ENCODE measurements at places on chromosomes 2 and 18.
A peak's percentile ranks its signal among the peaks of the same experiment; 100 is the strongest.

GRCh38 chr2:193847991-193848390, 1653.3 kb upstream of the TMEFF2 start:
- no peak for DNase-seq

DNA sequence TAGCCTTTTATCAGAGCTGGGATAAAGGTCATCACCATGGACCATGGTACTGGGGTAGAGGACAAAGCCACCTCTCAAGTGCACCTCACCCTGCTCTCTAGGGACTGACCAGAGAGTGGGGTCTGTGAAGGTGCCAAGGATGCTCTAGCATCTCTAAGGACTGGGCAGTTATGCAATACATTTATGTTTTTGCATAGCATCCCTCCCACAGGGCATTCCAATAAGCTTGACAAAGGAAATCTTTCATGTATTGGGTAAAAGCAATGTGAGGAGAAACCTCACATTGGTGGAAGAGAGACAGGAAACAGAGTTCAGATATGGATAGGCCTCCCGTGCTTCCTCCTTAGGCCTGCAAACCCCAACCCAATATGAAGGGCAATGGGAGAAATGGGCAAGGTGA, 31.6 kb downstream of the STK39 start:
- DNase-seq = no peak

GRCh38 chr18:46338766-46339165, 234.6 kb downstream of the HAUS1 start:
- no peak for DNase-seq

DNA sequence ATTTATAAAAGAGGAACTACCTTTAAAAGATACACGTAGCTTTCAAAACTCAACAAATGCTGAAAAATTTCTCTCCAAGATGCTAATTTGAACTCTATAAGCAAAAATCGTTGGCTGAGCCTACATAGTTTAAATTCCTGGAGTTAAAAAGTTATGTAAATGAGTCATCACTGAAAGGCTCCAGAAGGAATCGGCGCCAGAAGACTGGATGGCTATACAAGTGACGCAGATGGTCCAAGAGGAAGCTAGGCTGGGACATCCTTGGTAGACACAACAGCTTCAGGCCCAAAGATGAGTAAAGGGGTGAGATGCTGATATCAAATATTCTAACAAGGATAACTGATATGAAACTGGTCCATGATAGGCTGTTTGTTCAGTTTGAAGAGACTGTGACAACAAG, 22.8 kb upstream of the DNAH6 start:
- no peak for DNase-seq

- peak; percentile 35 for DNase-seq
These were observed 1044.4 kb upstream of the CNTNAP5 start for GRCh38 chr2:122980671-122981070.

- DNase-seq = no peak
These were observed 7.7 kb downstream of the SGO2 start for GRCh38 chr2:200533754-200534153.

GRCh38 chr2:234835738-234836137, 116.1 kb upstream of the SH3BP4 start:
- no peak for DNase-seq

GRCh38 chr2:166700079-166700478, 188.2 kb upstream of the XIRP2 start:
- no peak for DNase-seq

DNA sequence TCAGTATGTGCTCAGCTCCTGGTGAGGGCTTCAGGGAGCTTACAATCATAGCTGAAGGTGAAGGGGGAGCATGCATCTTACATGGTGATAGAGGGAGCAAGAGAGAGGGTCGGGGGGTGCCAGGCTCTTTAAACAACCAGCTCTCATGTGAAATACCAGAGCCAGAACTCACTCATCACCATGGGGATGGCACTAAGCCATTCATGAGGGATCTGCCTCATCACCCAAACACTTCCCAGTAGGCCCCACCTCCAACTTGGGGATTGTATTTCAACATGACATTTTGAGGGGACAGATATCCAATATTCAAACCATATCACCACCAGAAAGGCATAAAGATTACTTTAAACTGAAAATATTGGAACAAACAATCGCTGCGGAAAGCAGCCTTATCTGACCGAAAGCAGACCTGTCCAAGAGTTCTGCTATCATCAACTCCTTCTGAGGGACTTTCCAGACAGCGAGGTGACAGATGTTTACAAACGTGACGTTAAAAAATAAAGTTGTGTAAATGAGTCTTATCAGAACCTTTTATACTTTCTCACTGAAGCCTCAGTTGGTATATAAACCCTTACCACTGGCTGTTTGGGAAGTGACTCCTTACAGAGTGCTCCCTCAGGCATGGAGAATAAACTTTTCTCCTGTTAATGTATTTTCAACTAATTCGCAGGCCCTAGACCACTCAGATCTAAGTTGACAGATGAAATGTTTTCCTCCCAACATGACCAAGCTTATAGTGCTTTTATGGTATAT, 35.5 kb upstream of the PTH2R start:
- DNase-seq = no peak

DNA sequence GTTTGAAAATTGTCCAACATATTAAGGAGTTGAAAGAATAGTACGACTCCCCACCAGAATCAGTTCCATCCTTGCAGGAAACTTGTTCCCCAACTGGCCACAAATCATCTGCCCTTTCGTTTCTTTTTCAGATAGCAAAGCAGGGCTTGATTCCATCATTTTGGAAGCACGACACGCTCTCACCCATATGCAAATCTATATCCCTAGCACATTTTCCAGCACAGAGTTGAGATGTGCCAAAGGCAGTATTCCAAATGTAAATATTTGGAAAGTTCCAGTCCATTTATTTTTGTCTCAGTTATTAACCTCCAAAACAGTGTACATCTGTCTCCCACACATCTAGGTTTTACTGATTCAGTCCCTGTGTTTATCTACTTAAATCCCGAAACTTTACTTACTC, 128.8 kb upstream of the BCL2L11 start:
- no peak for DNase-seq

DNA sequence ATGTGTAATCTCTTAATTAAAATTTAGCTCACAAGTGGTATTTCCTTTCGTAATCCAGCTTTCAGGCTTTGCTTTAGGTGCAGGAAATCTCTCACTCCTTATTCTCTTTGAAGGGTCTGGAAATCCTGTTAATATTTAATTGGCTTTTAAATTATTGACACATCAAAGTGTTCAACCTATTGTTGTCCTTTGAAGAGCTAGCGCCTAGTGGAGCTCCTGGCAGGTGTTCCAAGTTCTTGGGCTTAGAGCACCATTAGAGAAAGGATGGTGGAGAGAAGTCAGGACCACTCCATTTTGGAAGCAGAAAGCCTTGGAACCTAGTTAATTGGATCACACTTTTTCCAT, 92.4 kb downstream of the CABLES1 start:
- DNase-seq = peak; percentile 85

DNA sequence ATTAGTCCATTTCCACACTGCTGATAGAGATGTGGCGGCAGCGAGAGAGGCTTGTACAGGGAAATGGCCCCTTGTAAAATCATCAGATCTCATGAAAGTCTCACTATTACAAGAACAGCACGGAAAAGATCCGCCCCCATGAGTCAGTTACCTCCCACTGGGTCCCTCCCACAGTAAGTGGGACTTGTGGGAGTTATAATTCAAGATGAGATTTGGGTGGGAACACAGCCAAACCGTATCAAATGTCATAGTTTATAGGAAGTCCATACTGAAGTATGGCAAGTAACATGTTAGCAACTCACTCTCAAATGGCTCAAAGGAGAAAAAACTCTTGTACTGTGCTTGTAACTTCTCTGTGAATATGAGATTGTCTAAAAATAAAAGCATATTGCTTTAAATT, 56.1 kb downstream of the FARP2 start:
- peak; percentile 22 for DNase-seq

DNA sequence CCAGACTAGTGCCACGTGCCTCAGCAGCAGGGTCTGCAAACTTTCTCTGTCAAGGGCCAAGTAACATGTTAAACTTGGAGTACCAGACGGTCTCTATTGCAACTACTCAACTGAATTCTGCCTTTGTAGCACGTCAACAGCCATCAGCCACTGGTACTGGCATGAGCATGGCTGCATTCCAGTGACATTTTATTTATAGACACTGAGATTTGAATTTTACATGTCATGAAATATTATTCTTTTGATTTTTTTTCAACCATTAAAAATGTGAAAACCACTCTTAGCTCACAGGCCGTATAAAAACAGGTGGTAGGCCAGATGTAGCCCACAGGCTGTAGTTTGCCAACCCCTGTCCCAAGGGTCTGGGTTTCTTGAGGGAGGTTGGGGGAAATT, 199.7 kb downstream of the TPGS2 start:
- DNase-seq = no peak

DNA sequence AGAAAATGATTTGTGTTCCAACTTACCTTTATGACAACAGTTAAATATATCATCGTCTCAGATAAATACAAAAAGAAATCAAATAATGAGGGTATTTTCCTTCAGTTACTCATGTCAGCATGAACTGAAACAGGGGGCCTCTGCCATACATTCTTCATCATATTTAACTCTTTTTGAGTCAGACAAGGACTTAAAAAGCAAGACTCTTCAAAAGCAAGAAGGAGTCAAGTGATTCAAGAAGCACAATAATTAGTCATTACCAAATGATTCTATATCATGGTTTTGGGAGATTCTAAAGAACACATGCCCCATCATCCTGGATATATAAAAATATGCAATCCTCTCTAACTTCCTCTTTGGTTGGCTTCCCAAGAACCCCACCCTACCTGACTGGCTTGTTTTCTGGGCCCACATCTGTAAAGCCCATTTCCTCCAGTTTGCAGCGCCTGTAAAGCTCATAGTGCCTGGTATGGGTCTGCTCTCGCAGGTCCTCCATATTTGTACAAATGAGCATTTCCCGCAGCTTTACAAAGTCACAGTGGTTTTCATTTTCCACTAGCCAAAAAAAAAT, 49.7 kb downstream of the SEPTIN10 start:
- no peak for DNase-seq

DNA sequence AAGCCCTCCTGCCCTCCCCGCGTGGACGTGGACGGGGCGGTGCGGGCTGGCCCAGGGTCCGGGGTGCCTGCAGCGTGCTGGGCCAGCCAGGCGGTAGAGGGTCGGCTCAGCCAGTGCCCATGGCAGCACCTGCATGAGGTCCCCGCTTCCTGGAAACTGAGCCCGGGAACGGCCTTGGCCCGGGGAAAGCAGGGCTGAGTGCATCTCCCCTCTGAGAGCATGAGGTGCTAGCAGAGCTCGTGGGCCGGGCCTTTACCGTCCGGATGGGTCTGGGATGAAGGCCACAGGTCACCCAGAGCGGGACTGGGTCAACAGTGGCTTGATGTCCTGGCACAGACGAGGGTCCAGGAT, 39.8 kb downstream of the TSHZ1 start:
- DNase-seq = no peak

DNA sequence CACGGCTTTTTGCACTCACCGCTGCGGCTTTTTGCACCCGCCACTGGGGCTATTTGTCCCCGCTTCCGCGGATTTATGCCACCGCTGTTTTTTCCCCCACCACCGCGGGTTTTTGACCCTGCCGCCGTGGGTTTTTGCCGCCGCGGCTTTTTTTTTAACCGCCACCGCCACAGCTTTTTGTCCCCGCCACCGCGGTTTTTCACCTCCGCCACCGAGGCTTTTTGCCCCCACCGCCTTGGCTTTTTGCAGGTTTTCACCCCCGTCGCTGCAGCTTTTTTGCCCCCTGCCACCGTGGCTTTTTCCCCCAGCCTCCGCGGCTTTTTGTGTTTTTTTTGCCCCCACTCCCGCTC, 2796.7 kb upstream of the TEKT4 start:
- no peak for DNase-seq

DNA sequence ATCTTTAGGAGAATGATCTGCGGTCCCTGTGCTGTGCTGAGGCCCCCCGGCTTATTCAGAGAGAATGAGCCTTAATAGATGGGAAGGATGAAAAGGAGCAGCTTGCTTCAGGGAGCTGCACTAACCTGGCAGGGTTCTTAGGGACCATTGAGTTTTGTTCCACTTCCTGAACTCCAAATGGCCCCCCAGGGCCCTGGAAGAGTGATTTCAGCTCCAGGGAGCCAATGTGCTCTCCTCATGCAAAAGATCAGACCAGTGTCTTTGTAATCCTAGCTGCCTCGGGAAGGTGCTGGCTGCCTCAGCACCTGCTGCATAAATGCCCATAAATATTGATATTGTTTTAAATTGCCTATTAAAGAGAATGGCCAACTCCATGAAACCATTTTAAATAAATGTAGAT, 210.2 kb downstream of the NCK2 start:
- DNase-seq = no peak

- no peak for DNase-seq
These were observed 30.2 kb downstream of the MAP3K2 start for GRCh38 chr2:127357591-127357990.

DNA sequence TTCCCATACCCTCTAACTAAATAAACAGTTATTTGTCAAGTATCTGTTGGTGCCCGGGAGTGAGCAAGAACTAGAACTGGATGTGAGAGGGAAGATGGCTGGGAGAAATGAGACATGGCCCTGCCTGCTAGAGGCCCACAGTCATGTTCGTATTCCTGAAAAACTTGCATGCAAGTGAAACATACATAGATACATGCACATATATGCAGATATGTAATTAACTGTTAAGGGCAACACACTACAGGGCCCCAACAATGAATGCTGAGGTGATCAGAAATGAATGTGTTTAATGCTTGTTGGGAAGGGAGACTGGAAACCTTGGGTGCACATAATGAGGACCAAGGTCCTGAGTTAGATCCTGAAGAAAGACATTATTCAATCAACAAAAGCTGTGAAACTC, 49.8 kb downstream of the ADD2 start:
- no peak for DNase-seq

DNA sequence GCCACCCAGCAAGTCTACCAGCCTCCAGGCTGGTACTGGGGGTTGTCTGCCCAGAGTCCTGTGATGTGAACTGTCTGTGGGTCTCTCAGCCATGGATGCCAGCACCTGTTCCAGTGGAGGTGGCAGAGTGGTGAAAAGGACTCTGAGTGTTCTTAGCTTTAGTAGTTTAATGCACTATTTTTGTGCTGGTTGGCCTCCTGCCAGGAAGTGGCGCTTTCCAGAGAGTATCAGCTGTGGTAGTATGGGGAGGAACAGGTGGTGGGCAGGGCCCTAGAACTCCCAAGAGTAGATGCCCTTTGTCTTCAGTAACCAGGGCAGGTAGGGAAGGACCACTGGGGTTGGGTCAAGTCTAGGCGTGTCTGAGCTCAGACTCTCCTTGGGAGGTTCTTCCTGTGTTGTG, 356.7 kb downstream of the STK39 start:
- peak; percentile 16 for DNase-seq

GRCh38 chr2:216391401-216391800, 19.1 kb upstream of the MARCHF4 start:
- no peak for DNase-seq

DNA sequence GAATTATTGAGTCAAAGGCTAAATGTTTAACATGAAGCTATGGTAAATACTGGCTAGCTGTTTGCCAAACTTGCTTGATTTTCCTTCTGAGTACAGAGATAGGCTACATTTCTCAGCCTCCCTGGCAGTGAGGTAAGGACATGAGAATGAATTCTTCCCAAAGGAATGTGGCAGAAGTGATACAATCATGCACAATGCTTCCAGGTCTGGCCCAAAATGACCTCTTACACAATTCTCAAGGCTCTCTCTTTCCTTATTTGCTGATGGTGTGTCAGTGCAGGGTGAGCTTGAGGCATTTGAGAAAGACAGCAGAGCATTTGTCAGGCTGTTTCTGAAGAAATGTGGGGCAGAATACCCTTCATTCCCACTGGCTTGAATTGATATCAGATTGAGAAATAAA, 95.6 kb upstream of the NABP1 start:
- DNase-seq = no peak

GRCh38 chr2:106189764-106190468, 4.2 kb downstream of the UXS1 start:
- no peak for DNase-seq
